ENCODE measurements at places on chromosomes 1 and 21.

DNA sequence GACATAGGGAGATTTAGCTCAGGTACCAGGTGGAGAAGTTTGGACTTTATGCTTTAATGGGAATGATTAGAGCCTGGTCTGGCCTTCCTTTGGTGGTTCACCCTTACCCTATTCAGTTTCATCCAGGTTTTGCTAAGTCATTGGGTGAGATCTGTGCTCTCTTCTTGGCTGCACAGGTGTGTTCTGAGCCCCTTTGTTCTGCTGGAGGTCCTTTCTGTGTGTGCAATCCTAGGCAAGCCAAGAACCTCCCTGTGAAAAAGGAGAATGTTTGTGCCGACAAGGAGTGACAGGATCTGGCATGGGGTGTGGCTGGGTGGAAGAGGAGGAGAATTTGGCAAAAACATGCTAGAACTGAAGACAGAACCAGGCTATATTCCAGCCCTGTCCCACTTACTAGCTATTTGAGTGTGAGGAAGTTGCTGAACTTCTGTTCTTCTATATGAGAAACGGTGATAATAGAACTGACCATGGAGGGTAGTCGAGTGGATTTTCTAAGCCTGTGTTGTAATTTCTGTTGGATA, 4.6 kb downstream of the GSTM5 start:
- no peak for DNase-seq

- DNase-seq: no peak
These were observed 717.6 kb downstream of the PTPRU start for GRCh38 chr1:29953961-29954360.

- no peak for DNase-seq
These were observed 4.4 kb upstream of the ELF3 start for GRCh38 chr1:202005958-202006357.

- no peak for DNase-seq
These were observed 309.1 kb upstream of the SNX7 start for GRCh38 chr1:98352378-98352777.

- DNase-seq: no peak
These were observed at the start of gene PDE4B for GRCh38 chr1:65792669-65793358. TSS of gene PDE4B (plus strand) at chr1:65792895.

GRCh38 chr1:48216313-48216712, 6.2 kb upstream of the SLC5A9 start:
- no peak for DNase-seq

DNA sequence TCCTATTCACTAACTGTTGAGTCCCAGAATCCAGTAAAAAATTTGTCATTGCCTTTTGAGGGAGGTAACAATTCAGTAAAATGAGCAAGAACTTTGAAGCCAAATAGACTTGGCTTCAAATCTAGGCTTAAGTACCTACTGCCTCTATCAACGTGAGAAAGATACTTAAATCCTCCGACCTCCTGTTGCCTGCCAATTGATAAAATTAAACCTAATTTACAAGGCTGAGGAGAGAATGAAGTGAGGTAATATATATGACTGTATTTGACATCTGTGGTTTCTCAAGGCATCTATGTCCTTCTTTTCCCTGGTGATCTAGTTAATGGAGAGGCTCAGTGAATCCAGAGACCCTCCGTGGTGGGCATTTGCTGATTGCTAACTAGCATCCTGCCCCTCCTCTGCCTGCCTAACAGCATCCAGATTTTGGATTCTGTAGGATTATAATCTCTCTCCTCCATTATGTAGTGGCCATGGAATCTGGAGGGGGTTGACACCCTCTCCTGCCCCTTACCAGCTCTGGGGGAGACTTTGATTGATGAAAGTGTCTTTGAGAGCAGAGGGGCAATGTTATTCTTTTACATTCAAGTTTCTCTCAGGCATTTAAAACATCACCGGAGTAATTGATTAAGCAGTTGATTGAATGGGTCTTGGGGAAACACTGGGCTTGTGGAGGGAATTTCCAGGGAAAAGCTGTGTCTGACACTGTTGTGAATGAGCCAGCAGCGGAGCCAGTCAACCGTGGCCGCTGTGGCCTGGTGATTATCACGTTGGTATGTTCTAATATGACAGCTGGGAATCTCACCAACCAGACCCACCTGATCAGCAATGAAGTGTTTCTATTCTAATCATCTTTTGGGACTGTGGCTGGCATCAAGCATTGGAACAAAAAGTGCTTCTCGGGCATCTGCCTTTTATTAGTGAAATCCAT, 140.7 kb upstream of the FAM78B start:
- DNase-seq: no peak

DNA sequence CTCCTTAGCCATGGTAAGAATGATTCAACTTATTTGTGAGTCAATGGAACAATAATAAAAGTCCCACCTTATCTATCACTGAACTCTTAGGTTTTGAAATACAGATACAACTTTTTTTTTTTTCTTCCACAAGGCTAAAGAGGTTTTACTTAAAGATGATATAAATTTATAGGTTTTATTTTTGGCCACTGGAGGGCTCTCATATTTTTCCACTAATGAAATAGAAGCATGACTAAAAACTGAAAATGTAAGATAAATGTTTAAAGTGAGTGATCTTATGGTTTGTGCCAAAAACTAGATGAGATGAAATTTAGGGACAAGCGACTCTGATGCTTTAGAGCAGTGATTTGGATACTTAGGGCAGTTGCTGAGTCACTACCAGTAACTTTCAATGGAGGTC, 499.0 kb downstream of the NUF2 start:
- DNase-seq: no peak

DNA sequence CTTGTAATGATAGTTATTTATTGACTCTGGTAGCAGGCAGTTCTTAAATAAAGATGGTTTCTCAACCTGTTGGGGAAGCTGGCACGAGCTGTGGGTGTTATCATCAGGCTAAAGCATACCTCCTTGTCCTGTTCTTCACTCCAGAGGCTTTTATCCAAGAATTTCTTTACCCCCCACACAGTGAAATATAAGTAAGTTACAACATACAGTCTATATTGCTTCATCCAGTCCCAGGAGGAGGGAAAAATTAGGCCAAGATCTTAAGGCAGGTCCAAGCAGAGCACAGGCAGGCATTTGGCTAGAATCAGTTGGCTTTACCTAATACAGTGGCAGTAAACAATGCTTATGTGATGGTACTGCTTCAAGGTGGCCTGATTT, 6.3 kb downstream of the TMEM81 start:
- no peak for DNase-seq
